Activated CD8-positive, alpha-beta memory T cell treated with anti-CD3 and anti-CD28 coated beads for 48 hours (primary cell): ENCODE measurements at places on chromosomes 4 and X.

DNA sequence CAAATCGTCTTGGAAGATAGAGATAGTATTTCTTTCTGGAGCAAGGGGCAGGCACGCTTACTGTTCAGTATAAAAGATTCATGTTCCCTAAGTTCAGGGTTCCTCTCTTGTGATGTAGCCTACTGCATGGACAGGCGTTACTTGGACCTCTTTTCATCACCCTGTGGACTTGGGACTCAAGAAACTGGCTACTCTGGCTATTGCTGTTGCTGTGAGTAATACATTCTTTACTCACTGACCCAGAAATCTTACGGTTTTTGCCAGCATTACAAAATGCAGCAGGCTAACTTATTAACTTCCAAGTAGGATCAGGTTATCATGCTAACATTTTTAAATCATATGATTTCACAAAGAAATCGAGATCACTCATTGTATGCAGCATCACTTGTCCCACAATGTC, 12.8 kb upstream of the GUCY1B1 start:
- no peak for DNase-seq

DNA sequence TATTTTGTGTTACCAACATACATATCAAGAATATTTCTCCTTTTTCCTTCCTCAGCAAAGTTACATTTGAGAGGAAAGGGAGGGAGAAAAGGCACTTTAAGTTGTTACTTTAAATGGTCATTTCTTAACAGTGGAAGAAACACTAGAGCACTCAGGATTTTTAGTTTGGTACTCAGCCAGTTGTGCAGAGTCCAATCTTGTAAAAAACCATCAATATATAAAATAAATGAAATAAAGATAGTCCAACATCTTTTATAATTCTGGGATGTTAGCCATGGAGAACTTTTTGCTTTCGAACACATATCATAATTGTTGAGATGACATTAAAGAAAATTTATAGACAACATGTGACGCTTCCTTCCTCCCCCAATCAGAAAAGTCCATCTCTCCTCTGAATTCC, 253.8 kb downstream of the QDPR start:
- DNase-seq = no peak

DNA sequence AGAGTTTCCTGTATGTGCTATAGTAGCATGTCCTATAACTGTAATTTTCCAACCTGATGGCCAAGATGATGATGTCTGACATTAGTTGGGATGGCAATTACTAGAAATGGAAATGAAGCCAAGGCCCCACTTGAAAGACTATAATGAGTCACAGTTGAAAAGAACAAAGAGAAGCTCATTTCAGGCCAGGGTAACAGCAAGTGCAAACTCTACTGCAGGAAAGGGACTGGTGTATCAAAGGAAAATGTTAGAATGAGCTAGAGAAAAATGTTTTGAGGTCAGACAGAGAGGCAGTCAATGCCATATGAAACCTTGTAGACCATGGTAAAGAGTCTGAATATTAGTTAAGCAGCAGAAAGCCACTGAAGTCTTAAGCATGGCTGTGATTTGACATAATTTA, 146.2 kb upstream of the SH3RF1 start:
- DNase-seq = no peak

DNA sequence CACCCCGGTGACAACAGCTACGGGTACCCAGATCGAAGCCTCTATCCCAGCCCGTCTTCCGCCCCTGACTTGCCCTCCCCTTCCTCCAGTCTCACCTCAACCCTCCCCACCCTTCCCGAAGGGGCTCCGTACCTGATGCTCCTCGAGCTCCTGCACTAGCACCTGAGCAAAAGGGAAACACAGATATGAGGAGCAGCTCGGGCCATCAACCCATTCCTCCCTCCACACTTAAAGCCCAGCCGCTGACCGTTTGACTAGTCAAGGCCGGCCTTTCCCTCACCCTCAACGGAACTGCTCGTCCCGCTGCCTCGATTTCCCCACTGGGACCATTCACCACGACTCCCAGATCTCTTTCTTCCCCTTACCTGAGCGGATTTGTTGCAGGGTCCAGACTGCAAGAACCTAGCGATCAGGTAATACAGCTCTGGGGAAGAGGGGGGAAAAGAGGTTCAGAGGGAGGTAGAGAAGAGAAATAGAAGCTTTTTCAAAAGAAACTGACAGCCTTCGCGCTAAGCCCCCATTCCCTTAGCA, 731 bp downstream of the BRWD3 start:
- DNase-seq = no peak

- DNase-seq = no peak
Observed at GRCh38 chr4:9980898-9981297, 40.4 kb downstream of the SLC2A9 start.

- no peak for DNase-seq
Observed at GRCh38 chr4:51906167-51906958, 63.4 kb downstream of the DCUN1D4 start.

DNA sequence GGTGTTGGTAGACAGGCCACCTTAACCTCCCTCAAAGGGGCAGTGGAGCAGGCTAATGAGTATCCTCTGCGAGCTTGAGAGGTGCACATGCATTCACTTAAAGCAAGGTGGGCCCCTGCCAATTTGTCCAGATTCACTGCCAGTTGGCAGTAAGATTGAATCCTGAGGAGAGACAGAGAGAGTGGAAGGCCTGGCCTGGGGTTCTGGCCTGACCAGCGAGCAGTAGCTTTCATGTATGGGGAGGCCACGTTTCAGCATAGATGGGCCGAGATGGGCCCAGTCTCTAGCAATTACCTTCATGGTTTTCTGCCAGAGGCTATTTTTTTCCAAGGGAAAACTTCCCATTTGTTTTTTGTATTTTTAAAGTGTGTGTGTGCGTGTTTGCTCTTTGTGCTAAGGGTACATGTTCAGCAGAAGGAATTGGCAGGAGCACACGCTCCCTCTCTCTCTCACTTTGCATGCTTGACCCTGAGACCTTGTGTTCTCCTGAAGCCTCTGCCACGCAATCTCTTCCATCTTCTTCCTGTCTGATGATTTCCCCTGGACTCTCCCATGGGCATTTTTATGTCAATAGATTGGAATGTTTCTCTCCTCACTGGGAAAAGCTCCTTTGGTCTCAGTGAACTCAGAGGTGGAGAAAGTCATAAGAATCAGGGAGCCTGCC, 215.8 kb upstream of the SFRP2 start:
- DNase-seq = no peak

- DNase-seq = no peak
Observed at GRCh38 chr4:1400831-1401408, 5.3 kb downstream of the NKX1-1 start.

- DNase-seq = no peak
Observed at GRCh38 chrX:123185721-123186120, 1.6 kb downstream of the GRIA3 start.

GRCh38 chr4:104064646-104065577, 345.1 kb upstream of the TACR3 start:
- DNase-seq = no peak

- DNase-seq = no peak
Observed at GRCh38 chr4:152540941-152541340, 5.0 kb upstream of the FBXW7 start.

DNA sequence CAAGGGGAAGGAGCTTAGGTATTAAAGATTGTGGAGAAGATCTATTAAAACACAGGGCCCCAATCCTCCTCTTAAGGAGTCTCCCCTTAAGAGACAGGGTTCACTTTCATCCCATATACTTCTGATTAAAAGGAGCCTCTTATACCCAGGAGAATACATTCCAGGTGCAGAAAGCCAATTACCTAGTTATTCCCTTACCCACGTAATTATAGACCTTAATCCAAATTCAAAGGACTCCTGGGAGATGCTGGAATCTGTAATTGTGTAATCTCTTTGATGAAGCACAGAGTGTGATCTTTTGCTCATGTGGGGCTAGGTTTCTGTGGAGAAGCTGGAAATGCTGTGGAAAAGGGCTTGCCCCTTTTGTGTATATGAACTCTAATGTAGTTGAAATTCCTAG, 1.4 kb upstream of the SEC24B start:
- no peak for DNase-seq

- DNase-seq = no peak
Observed at GRCh38 chrX:113260474-113260873, 419.8 kb upstream of the AMOT start.

GRCh38 chr4:123305736-123306135, 90.9 kb upstream of the SPRY1 start:
- DNase-seq = no peak

- DNase-seq = no peak
Observed at GRCh38 chr4:133498149-133498548, 349.1 kb downstream of the PCDH10 start.

GRCh38 chr4:173018446-173018845, 150.2 kb upstream of the GALNT7 start:
- DNase-seq = no peak

DNA sequence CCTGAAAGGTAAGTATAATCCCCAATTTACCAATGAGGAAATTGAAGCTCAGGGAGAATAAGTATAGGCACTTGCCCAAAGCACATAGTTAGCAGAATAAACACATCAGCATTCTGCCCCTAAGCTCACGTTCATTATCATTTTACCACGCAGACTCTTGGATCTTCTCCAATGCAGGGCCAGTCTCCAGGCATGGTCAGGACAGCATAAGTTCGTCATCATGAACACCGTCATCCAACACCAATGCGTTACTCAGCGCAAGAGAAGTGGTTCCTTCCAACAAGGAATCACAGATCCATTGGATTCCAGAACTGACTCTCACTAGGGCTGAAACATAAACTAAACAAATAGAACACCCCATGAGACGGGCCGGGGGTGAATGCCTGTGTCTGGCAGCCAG, 86.5 kb upstream of the GPM6B start:
- DNase-seq = no peak

DNA sequence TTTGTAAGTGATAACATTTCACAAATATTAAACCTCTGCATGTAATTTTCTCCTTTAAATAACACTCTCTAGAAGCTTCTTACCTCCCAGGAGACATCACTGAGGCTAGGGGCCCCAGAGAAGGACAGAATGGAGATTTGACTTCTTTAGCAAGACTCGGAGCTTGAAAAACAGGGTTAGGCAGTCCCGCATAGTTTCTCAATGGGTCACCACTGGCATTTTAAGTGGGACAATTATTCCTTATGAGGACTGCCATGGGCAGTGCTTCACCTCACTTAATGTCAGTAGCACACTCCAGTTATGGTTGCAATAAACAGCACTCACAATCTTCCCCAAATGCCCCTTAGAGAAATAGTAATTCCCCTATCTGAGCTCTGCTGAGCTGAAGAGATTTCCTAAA, 66.7 kb upstream of the NOCT start:
- DNase-seq = no peak

DNA sequence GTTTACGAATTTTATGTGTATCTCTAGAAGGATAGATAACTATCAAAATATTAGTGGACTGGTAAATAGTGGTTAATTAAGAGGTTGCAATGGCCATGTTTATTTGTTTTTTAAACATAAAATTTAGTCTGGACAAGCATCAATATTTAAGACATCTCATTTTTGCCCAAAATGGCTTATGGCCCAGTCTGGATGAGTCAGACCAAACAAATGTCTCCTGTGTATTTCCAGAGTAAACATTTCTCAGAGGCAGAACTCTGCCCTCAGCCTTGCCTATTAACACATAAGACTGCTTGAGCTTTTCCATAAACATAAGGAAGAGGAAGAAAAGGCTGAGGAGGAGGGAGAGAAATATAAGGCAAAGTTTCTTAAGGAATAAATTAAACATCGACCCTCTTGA, 277.1 kb upstream of the DIAPH2 start:
- DNase-seq = no peak

DNA sequence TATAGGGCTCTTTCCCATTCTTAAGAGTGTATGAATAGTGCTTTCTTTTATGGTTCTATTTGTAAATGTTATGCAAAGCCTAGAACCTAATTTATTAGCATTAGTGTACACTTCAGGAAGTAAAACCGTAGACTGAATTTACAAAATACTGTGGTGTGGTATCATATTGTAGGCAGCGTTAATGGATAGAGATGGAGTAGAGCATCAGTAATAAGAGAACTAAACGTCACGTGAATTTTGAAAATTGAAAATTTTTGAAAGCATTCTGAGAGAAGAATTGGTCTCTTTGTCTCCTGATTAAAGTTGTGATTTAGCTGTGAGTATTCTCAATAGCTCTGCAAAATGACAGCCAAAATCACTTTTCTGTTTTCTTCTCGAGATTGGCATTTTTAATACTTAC, 2.9 kb downstream of the STIM2 start:
- DNase-seq = no peak

GRCh38 chr4:132683957-132684356, 465.1 kb upstream of the PCDH10 start:
- no peak for DNase-seq

GRCh38 chr4:169079942-169080827, 70.1 kb upstream of the CBR4 start:
- peak; percentile 15 for DNase-seq

DNA sequence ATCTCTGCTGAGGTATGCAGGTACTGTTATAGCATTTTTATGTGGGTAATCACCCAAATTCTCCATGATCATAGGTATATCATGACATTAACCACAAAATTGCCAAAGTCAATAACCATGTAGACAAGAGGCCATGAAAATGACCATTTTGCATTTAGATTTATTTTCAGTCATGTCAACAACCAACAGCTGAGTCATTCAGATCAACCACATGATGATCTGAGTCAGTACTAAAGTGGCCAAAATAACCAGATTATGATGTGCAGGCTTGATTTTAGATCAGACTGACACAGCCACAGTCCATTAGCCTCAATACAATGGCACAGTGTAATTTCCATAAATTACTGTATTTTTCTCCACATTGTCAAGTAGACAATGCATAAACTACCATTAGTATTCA, 240.5 kb downstream of the GRIA3 start:
- no peak for DNase-seq

DNA sequence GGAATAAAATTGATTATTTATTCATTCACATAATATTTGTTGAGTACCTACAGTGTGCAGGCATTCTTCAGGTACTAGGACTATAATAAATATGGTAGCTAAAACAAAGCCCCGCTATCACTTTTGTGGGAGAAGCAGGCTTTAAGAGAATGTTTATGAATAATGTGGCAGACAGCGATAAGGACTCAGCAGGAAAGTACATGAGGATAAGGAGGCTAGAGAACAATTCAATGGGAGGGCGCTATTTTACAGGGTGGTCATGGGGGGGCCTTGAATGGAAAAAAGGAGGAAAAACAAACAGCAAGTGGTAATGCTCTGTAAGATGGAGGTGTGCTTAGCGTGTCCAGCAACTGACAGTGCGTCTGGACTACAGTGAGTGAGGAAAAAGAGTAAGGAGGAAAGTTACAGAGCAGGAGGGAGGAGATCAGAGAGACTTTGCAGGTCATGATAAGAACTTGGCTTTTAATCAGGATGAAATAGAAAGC, 264.2 kb upstream of the ETNPPL start:
- no peak for DNase-seq

GRCh38 chr4:123380728-123381716, 15.6 kb upstream of the SPRY1 start:
- no peak for DNase-seq

DNA sequence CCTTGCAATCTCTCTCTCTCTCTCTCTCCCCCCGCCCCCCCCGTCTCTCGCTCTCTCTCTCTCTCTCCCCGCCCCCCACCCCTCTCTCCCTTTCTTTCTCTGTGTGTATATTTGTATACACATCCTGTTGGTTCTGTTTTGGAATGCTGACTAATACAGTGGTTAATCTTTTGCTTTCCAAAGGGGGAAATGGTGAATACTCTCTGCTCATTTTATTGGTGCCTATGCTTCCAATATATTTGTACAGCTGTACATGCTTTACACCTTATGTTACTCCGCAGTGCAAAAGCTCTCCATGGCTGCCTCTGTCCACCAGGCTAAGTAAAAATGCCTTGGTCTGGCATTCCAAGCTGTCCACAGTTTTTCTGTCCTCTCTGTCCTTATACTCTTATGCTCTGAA, 158.8 kb downstream of the RBMX2 start:
- DNase-seq = no peak
